ENCODE measurements at places on chromosomes 7 and 10.

GRCh38 chr7:7681936-7682329, 36.5 kb downstream of the RPA3 start:
- no peak for DNase-seq

DNA sequence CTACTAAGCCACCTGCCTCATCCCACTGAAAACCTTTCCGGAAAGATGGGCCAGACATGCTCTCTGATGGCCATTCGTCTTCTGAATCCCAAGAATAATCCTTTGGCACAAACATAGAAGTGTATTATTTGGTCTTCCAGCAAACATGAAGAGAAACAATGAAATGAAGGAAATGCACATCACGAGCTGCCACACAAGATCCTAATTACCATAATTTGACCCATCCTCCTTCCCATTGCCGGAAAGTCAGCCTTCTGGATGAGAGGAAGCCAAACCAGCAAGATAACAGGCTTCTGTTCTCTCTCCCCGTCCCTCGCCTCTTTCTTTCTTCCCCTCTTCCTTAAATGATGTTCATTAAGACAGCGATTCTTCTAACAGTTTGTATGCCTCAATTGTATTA, 218.9 kb upstream of the KMT2E start:
- no peak for DNase-seq

DNA sequence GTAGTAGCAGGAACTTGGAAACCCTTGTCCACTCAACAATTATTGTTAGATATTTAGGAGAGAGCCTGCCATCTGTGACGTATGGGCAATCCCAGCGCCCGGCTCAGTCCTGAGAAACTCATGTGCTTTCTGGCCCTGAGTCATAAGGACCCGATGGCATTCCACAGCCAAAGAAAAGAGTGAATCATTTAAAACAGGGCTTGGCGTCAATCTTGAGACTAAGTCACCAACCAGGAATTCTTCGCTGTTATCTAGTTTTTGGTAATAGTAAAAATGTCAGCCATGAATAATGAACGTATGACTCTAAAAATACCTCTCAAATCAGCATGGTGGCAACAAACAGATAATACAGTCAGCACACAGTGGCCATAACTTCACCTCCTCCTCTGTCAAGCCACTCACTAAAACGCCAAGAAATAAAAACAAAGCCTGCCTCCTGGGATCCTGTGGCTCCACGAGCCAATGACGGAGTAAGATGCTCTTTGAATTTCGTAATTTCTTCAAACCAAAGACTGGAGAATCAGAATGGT, 140.8 kb downstream of the ADAM12 start:
- peak; percentile 56 for DNase-seq

DNA sequence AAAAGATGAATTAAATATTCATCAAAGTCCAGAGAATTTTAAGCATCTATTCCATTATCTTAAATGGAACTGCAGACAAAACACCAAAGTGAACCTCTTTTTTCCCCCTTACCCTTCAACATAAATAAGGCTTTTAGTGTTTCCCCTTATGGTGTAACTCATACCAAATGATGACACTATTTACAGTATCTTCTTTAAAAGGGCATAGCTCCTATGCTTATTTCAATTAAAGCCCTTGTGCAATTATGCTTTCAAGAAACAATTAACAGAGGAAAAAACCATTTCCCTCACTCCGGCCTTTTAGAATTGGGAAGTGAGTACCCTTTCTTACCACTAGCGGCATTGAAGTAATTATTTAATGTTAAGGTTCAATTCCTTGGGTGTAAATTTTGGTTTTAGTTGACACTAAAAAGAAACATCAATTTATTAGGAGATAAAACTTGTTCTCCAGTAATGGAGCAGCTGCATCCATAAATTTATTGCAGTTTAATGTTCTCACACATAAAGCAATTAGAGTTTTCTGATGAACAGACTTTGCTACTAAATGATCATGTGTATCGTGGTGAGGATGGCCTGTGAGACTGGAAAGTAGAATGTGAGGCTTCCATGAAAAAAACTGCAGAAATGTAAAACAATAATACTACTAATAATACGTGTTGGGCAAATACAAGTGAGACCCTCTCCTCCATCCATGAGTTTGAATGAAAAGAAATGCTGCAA, 661.3 kb downstream of the PARD3 start:
- no peak for DNase-seq

All from 8988T (cell line).